ENCODE measurements at places on chromosomes 12 and 14. TPM values are rescaled to one million over a fixed set of nuclear protein-coding genes. Genes with fewer than 3 reads are reported as not detected.

DNA sequence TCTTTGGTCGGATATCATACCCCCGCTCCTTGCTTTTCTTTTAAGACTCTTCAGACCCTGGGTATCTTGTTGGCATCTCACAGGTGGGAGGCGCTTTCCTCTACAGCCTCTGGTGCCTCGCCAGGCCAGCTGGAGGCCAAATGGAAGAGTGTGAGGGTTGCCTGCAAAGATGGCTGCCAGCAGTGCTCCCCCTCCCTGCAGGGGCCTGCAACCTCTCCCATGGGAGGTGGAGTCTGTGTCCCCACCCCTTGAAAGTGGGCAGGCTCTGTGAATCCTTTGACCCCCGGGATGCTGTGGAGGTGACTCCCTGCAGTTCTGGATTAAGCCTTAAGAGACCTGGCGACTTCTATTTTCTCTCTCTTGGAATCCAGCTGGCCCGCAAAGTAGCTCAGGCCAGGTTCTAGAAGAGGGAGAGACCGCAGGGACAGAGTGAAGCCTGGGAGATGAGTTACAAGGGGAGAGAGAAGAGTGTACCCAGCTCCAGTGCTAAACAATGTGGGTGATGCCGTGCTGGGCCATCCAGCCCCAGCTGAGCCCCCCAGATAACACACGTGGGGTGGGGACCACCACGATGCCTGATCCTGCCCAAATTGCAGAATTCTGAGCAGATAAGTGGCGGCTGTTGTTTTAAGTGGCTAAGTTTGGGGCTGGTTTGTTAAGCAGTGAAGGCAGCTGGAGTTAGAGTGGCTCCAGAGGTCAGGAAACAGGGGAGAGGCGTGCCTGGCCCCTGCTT lies 37.9 kb upstream of the NCOR2 start:
- peaks cover 6% of the 10 kb centered on the region for H3K4me1 ChIP-seq
- H3K4me3 ChIP-seq = no peak overlapping the region
- no peak overlapping the region for H3K27ac ChIP-seq

GRCh38 chr12:55829967-55830600 lies 697 bp upstream of the DNAJC14 start:
- DNase-seq = peak; percentile 73
- H3K4me1 ChIP-seq = peaks cover 12% of the 10 kb centered on the region
- peak overlapping the region; percentile 94 for H3K27ac ChIP-seq
- H3K36me3 ChIP-seq = no peaks in the 10 kb centered on the region
- H3K4me3 ChIP-seq = peak overlapping the region; percentile 98

DNA sequence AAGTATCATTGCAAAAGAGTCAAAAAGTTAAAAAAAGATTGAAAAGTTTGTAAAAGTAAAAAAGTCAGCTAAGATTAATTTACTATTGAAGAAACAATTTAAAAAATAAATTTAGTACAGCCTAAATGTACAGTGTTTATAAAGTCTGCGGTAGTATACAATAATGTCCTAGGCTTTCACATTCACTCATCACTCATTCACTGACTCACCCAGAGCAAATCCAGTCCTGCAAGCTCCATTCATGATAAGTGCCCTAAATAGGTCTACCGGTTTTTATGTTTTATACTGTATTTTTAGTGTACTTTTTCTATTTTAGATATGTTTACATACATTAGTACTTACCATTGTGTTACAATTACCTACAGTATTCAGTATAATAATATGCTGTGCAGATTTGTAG lies 43.9 kb upstream of the ABCC9 start:
- H3K4me1 ChIP-seq = no peaks in the 10 kb centered on the region
- no peak overlapping the region for H3K4me3 ChIP-seq
- no peak for DNase-seq
- no peaks in the 10 kb centered on the region for H3K36me3 ChIP-seq
- H3K27me3 ChIP-seq = no peaks in the 10 kb centered on the region

GUCY2C gene
- not detected for total RNA-seq

DNA sequence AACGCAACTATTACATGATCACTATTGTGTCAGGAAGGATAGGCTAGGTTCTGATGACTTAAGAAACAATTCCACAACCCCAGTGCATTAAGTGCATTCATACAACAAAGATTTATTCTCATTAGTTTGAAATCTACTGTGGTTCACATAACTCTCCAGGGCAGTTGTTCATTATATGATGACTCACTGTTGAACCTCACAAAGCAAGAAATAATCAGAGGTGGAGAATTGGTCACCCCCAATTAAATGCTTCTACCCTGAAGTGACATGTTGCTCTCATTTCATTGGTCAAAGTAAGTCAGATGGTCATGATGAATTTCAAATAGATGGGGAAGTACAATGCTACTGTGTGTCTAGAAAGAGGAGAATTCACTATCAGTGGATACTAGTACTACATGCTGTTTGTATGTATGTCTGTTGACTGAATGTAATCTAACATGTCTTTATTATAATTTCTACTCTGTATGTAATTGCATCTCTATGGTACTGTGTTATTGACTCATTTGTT lies 6.1 kb upstream of the HELB start:
- no peaks in the 10 kb centered on the region for H3K36me3 ChIP-seq
- H3K4me1 ChIP-seq = no peaks in the 10 kb centered on the region
- no peaks in the 10 kb centered on the region for H3K27me3 ChIP-seq

GRCh38 chr12:15757553-15758255 lies 31.5 kb downstream of the EPS8 start:
- H3K4me3 ChIP-seq = no peak overlapping the region
- H3K4me1 ChIP-seq = peaks cover 13% of the 10 kb centered on the region
- H3K27me3 ChIP-seq = no peaks in the 10 kb centered on the region
- H3K27ac ChIP-seq = no peak overlapping the region

- DNase-seq = no peak
- no peaks in the 10 kb centered on the region for H3K36me3 ChIP-seq
- H3K27me3 ChIP-seq = no peaks in the 10 kb centered on the region
These were observed 334.4 kb upstream of the ATP2B1 start for GRCh38 chr12:90042920-90043641.

PIP4P1 gene
- total RNA-seq = 20.3 TPM

DNA sequence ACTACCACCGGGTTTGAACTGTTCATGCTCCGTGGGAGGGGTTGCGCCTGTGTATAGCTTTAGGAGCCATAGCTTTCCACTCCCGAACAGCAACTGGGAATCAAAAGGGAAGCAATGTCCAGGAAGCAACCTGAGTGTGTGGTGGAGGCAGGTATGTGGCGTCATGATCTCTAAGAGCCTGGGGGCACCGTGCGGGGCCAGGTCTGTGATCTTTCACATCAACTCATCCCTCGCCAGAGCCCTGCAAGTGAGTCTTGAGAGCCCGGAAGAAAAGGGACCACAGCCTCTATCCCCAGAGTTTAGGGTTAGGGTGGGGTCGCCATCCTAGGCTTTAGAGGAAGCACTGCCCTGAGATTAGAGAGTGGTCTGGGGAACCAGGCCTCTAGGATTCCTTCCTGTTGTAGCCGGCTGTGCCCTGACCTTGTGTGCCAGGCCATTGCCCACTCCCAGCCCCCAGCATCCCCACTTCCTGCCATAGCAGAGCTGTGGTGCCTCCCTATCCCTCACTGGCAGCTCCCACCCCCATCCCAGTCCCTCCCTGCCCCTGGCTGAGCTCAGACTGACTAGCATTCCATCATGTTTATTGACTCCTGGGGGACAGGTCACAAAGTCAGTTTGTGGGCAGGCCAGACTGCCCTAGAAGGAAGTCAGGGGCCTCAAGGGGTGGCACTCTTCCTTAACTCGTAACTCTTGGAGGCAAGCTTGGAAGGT lies 745 bp upstream of the ADCY4 start:
- peaks cover 27% of the 10 kb centered on the region for H3K27me3 ChIP-seq
- no peaks in the 10 kb centered on the region for H3K36me3 ChIP-seq
- DNase-seq = peak; percentile 56
- H3K4me3 ChIP-seq = no peak overlapping the region
- H3K4me1 ChIP-seq = no peaks in the 10 kb centered on the region

ESRRB gene
- total RNA-seq = not detected

- H3K4me1 ChIP-seq = no peaks in the 10 kb centered on the region
- no peak for DNase-seq
- no peaks in the 10 kb centered on the region for H3K36me3 ChIP-seq
- no peak overlapping the region for H3K4me3 ChIP-seq
These were observed 51.9 kb downstream of the RASSF8 start for GRCh38 chr12:26010293-26010821.

PSME1 gene
- 175 TPM for total RNA-seq

GRCh38 chr12:18955594-18955993 lies 173.9 kb upstream of the PLEKHA5 start:
- no peak for DNase-seq
- H3K36me3 ChIP-seq = no peaks in the 10 kb centered on the region
- no peak overlapping the region for H3K4me3 ChIP-seq
- no peaks in the 10 kb centered on the region for H3K4me1 ChIP-seq
- no peak overlapping the region for H3K27ac ChIP-seq

TRHDE gene
- 0.77 TPM for total RNA-seq

GRCh38 chr12:4918950-4919660 lies 9.4 kb downstream of the KCNA1 start:
- no peak for DNase-seq
- H3K27ac ChIP-seq = no peak overlapping the region
- no peaks in the 10 kb centered on the region for H3K36me3 ChIP-seq
- H3K27me3 ChIP-seq = no peaks in the 10 kb centered on the region

DNA sequence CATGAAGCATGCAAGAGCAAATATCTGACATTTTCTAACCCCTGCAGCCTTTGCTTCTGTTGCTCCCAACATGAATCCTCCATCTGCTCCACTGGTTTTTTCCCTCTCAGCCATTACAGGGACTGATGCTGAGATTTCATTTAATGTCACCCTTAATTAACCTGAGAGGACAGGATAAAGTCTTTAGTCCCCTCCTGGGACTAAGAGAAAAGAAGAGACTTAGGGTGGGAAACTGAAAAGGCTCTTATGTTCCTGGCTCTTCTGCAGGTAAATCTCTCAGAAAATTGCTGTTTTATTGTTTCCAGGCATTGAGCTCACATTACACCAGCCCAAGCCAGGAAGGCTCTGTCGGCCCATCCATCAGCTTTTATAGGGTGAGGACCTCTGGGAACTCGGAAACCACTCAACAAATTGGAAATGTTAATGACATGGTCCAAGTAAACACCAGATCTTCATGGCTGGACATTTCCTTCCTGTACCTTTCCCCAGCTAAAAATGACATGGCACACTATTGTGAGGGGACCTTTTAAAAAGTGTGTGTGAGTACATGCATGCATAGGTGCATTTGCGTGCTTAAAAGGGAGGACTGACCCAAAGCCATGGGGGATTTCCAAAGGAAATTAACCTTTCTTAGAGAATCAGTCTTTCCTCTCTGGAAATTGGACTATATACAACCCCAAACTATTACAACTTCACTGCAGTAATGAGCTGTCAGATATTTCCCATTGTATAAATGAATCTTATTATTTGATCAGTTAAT lies 408.1 kb upstream of the TMTC1 start:
- no peak overlapping the region for H3K4me3 ChIP-seq
- no peaks in the 10 kb centered on the region for H3K36me3 ChIP-seq
- no peak for DNase-seq
- H3K4me1 ChIP-seq = no peaks in the 10 kb centered on the region
- no peak overlapping the region for H3K27ac ChIP-seq
- H3K27me3 ChIP-seq = no peaks in the 10 kb centered on the region

Measured in uterus (tissue), 4 donors.